ENCODE measurements at places on chromosomes 7 and 10.

DNA sequence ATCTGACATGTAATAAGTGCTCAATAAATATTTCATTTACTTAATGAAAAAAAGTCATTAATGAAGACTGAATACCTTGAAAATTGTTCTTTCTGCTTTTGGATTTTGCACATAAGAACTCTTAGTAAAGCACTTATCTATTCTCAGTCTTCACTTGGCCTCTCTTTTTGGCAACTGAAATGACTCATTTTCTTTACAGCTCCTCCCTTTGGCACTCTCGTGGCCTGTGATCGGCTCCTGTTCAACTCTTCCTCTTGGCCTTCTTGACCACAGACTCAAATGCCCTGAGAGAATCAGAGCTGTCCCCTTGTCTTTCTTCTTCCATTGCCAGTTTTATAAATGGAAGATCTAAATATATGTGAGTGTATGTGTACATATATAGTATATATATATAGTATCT lies 54.2 kb downstream of the FOXP2 start:
- peak; percentile 3 for DNase-seq

DNA sequence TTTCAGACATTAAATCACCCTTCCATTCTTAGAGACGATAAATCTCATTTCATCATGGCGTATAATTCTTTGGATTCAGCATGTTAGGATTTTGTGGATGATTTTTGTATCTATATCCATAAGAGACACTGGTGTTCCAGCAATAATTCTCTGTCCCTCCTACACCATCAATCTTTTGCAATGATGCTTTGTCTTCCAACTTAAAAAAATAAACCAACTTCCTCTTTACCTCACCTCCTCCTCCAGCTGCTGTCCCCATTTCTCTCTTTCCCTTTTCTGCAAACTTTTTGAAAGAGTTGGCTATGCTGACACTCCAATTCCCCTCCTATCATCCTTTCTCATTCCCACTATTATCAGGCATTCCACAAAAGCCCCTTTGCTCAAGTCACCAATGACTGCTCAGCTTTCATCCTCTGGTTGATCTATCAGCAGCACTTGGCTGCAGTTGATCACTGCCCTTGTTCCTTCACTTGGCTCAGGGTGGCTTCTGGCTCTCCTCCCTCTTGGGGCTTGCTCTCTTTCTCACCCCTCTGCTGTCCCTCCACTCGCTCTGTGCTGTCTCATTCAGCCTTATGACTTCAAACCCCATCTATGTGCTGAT lies 130.0 kb downstream of the ARHGAP22 start:
- no peak for DNase-seq

GRCh38 chr7:17131060-17131345 lies 167.4 kb upstream of the AHR start:
- DNase-seq = peak; percentile 54

DNA sequence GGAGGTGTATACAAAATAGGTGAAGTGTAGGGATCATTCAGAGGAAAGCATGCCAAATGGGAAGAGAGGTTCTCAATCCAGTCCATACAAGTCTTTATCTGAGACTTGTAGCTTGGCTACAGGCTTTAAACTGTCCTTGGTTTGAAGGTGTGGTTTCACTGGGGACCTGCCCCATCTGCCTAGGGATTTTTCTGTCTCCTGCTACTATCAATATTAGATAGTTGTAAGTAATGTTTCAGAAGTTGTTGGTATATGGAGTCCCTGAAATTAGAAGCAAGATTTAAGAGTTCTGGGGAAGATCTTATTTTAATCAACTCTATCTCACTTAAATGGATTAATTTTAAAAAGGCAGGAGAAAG lies 100.9 kb downstream of the ANKRD7 start:
- DNase-seq = no peak

GRCh38 chr7:28182071-28182471 lies 1.5 kb upstream of the JAZF1 start:
- DNase-seq = no peak

DNA sequence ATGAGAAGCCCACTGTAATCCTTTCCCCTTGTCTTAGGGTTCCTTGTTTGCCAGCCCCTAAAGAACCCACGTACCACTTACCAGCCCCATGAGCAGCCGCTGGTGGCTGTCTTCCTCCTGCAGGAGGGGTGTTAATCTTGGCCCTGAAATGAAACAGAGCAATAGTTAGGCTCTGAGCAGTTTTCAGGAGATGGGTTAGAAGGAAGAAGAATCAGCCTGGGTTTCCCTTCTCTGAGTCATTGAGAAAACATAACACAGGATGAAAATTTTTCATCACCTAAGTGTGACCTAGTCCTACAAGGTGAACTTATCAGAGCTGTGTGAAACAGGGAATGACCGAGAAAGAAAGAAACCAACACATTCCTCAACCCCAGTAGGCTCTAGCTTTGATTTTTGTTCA lies 90.0 kb downstream of the GSAP start:
- DNase-seq = no peak
